HepG2 (cell line): ENCODE measurements at places on chromosomes 13 and 19.

- DNase-seq, result no peak
These were observed 722 bp downstream of the DCAF15 start for GRCh38 chr19:13952931-13953531.

GRCh38 chr13:19864024-19864745 lies 736 bp upstream of the ZMYM5 start:
- no peak for DNase-seq

GRCh38 chr19:13228561-13228960 lies 78.3 kb downstream of the IER2 start:
- no peak for DNase-seq

GRCh38 chr13:43698009-43698408 lies 88.8 kb downstream of the ENOX1 start:
- DNase-seq, result no peak

- DNase-seq, result no peak
These were observed 35.2 kb downstream of the ERICH4 start for GRCh38 chr19:41478171-41478570.
